ENCODE measurements at places on chromosomes 4 and X.

DNA sequence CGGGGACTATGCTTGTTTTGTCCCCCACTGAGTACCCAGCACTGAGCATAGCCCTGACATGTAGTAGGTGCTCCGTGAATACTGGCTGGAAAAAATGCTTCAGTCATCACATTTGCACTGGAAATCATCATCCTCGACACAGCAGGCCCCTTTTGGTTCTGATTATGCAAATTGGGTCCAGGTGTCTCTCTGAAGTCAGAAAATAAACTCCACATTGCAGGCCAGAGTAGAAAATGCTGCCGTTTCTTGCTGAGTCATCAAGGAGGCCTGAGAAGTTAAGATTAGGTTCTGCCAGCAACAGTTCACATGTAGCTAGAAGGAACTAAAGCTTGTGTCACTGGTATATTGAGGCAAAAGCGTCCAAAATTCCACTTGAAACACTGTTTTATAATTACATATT is 15.0 kb upstream of the STK32B start:
- no peak for DNase-seq

GRCh38 chr4:89111833-89112563 is 665 bp downstream of the TIGD2 start:
- DNase-seq, result no peak

GRCh38 chr4:14771094-14771493 is 231.2 kb upstream of the CPEB2 start:
- no peak for DNase-seq

DNA sequence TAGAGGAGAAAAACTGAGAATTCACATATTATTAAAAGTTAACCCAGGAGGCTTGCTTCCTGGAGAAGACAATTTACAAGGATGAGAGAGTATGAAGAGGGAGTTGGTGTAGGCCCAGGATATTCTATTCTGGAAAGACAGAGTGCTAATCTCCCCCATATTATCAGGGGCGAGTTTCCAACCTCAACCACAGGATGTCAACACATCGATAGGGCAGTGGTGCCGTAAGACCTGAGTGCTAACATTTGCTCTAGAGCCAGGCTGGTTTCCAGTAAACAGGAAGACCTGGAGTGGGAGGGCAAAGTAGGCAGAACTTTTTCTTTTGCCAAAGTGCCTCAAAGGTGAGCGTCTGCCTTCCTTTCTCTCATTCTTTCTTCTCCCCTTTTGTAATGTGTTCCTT is 2.8 kb upstream of the AWAT1 start:
- no peak for DNase-seq

- DNase-seq, result no peak
Observed at GRCh38 chr4:73311428-73311827, 52.8 kb upstream of the ANKRD17 start.

DNA sequence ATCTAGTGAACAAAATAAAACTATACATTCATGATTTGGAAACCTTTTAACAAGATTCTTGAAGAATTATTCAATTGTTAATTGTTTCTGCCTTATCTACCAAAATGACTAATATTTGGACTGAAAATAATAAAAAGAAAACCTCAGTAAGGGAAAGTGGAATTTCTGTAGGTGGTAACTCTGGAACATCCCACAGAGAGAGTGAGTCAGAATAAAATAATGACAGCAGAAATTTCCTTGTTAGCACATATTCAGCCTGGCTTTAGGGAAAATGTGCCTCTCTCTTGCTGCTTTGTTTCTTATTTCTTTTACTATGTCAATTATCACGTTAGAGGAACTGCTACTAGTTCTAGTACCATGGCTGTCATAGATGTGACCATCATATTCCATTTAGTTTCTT is 421.5 kb upstream of the GNPDA2 start:
- no peak for DNase-seq

- DNase-seq, result no peak
Observed at GRCh38 chrX:55742649-55743048, 25.1 kb downstream of the RRAGB start.

- DNase-seq, result peak; percentile 21
Observed at GRCh38 chr4:109816082-109816442, 500 bp downstream of the GAR1 start.

DNA sequence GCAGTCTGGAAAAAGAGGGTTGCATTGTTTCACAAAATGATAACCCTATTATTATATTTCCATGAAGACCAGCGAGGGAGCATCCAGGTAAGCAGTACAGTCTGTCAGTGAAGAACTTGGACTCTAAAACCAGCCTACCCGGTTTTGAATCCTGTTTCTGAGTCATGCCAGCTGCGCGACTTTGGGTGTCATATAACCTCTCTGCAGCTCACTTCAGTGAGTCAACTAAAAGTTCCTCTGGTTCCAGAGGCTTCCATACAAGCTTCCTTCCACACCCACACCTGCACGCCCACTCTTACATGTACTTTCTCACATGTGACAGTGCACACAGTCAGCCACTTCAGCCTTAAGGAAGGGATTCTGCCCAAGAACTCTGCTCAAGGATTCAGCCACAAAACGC is 49.8 kb upstream of the PRPS2 start:
- DNase-seq, result no peak

- DNase-seq, result peak; percentile 32
Observed at GRCh38 chrX:9352694-9353411, 112.0 kb upstream of the TBL1X start.

DNA sequence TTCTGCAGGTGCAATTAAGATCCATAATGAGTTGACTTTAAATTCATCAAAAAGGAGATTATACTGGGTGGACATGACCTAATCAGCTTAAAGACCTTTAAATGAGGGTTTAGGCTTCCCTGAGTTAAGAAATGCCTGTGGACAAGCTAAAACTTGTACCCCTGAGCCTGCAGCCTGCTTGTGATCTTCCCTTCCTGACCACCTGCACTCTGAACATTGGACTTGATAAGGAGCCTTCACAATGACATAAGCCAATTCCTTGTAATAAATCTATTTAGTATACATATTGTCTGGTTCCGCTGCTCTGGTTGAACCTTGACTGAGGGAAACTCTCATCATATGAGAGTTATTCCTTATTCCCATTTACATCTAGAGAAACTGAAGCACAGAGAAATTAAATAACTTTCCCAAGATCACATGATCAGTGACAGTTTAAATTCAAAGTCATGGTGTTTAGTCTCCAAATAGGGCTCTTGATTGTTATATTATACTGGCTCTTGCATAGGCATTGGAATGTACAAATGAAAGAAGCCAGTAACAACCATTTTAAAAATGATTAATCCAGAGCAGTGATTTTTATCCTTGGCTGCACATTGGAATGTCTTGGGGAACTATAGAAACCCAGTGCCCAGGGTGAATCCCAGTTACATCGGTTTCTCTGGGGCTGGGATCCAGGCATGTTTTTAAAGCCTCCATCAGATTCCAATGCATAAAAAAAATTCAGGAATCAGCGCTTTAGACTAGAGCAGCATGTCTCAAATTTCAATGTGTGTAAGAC is 136.1 kb downstream of the MSL3 start:
- DNase-seq, result no peak

DNA sequence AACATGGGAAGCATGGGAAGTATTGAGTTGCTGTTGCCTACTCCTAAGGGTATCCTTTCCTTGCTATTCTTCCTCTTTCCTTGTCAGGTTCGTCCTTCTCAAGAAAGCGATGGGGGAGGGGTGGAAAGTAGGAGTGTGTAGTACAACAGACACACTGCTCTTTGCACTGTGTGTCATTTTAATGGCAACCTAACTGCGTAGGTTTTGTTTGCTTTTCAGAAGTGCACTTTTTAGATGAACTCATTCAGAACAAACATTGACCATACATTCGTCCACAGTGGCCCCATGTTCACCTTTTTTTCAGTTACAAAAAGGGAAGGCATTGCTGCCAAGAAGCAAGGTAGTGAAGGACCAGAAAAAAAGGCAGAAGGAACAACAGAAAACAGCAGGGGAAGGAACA is 10.2 kb upstream of the YIPF6 start:
- no peak for DNase-seq

DNA sequence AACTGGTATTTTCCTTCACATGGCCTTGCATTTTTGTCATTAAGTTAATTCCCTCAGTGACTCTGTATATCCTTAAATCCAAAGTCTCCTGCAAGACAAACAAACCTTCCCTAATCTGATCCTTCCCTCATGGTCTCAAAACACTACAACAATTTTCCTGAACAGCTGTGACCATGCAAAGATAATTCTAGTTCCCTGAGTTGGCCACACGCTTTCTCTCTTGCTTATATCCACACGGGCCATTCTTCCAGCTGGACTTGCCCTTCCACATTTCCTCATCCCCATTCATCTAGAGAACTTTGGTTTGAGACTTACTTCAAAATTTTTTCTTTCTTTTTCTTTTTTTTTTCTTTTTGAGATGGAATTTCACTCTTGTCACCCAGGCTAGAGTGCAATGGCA is 1590.7 kb downstream of the STIM2 start:
- DNase-seq, result no peak

GRCh38 chrX:123186801-123187200 is 2.7 kb downstream of the GRIA3 start:
- no peak for DNase-seq

DNA sequence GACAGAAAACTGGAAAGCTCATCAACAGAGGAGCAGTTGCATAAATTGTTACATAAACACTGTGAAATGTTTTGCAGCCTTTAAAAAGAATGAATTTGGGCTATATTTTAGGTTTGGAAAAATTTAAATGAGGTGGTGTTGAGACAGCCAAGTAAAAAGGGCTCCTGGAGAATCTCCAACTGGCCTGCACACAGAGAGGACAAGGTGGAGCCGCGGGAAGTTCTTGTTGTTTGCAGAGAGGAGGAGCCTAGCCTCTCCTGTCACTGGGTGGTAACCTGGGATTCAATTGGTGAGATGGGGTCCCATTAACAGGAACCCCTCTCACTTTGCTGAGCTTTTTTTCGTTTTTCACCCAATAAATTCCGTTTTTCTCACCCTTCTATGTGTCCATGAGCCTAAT is 13.4 kb downstream of the GIMD1 start:
- no peak for DNase-seq

- no peak for DNase-seq
Observed at GRCh38 chr4:141389649-141390048, 169.0 kb downstream of the ZNF330 start.

DNA sequence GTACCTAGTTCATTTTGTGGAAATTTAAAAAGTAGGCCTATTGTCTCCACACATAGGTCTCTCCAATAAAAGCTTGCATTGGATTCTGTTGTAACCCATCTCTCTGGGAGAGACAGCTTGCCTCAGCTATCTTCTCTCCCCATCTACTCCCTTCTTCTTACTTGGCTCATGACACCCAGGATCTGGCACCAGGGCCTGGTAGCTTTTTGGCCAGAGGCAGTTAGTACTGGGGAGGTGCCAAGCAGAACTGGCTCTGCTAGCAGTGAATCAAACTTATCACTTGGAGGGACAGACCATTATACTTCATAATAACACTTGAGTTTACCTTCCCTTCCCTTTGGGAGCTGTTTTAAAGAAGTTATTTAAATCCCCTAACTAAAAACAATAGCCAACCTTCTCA is 31.8 kb downstream of the PLAC1 start:
- DNase-seq, result no peak

DNA sequence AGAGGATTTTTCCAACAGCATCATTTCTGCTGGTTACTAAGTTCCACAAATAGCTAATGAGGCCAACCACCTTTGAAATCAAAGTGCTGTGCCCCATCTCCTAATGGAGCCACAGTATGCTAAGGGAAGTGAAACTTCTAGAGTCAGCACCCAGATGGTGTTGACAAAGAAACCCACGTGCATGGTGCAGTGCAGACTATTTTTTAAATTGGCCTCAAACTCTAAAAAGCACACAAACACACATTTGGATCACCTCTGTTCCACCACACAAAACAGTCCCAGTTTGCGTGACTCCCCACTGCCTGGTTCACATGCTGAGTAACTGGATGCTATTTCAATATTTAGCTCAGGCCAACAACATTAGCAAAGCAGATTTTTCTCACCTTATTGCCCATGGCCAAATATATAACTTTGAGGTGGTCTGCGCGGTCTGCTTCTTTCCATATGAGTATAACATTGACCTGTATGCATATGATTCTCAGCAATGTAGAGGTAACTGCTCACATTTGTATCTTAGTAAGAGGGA is 69.9 kb downstream of the AMELX start:
- DNase-seq, result no peak

- no peak for DNase-seq
Observed at GRCh38 chrX:1103360-1103759, 109.1 kb downstream of the CRLF2 start.

DNA sequence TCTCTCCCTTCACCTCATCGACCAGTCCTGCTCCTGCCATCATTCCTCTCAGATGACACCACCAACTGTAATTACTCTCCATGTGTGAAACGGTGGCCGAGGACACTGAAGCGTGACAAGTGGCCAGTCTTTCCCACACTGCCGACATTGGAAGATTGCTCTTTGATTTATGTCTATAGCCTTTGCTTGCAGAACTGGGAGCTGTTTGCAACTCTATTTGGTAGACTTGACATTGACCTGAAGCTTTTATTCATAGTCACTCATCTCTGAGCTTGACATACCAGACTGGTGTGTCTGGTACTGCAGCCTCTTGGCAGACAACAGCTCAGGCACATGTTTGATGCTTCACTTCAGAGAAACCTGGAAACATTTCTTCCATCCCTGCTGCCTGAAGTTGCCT is 121.8 kb upstream of the GALNT7 start:
- DNase-seq, result no peak

- peak; percentile 20 for DNase-seq
Observed at GRCh38 chr4:101730291-101731117, 60.0 kb upstream of the BANK1 start.

- DNase-seq, result no peak
Observed at GRCh38 chr4:156103311-156103710, 149.6 kb upstream of the CTSO start.

- no peak for DNase-seq
Observed at GRCh38 chr4:134327274-134328122, 125.9 kb upstream of the PABPC4L start.

- no peak for DNase-seq
Observed at GRCh38 chr4:53313510-53313909, 52.4 kb downstream of the SCFD2 start.

- DNase-seq, result no peak
Observed at GRCh38 chr4:54779036-54779435, 121.3 kb downstream of the KIT start.

- no peak for DNase-seq
Observed at GRCh38 chr4:127047930-127048329, 584.8 kb upstream of the INTU start.

DNA sequence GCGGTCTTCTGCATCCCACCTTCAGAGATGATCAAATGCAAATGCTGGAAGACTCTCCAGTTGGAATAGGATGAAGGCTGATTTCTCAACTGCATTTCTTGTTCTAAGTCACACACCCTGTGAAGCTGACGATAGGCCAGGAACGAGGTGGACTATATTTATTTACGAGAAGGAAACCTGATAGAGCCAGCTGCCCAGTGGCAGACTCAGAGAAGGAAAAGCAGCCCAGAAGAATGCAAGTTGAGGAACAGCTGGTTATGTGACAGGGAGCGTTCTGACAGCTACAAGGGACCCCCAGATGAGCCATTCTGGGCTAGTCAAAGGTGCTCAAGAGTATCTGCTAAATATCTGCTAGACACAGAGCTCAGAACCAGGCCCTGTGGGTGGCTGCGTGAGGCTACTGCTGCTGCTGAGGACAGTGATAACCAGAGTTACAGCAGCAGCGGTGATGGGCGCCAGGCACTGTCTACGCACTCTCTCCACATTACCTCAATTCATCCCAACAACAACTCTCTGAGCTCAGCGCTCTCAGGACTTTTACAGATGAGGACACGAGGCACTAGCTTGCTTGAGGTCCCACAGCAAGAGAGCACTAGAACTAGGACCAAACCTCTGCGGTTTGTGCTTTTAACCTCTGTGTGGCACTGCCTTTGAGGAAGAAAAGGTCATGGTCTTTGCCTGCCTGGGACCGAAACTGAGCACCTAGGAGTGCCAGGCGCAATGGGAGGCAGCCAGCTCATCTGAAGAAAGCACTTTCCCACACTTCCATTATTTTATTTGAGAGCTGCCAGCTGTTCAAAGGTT is 69.0 kb downstream of the GATB start:
- no peak for DNase-seq
